ENCODE measurements at places on chromosomes 13 and 19. TPM values are rescaled to one million over a fixed set of nuclear protein-coding genes. Genes with fewer than 3 reads are reported as not detected.

GRCh38 chr19:50380751-50381151 is 3.4 kb upstream of the POLD1 start:
- H3K4me1 ChIP-seq: peaks cover 12% of the 10 kb centered on the region
- DNase-seq: peak; percentile 27
- no peak overlapping the region for H3K27ac ChIP-seq
- H3K27me3 ChIP-seq: no peaks in the 10 kb centered on the region
- H3K36me3 ChIP-seq: peaks cover 52% of the 10 kb centered on the region

- no peaks in the 10 kb centered on the region for H3K27me3 ChIP-seq
- H3K4me1 ChIP-seq: no peaks in the 10 kb centered on the region
- no peak overlapping the region for H3K27ac ChIP-seq
- peaks cover 14% of the 10 kb centered on the region for H3K36me3 ChIP-seq
- no peak for DNase-seq
- no peak overlapping the region for H3K4me3 ChIP-seq
These were observed 37.3 kb downstream of the ZAR1L start for GRCh38 chr13:32277839-32278238.

DNA sequence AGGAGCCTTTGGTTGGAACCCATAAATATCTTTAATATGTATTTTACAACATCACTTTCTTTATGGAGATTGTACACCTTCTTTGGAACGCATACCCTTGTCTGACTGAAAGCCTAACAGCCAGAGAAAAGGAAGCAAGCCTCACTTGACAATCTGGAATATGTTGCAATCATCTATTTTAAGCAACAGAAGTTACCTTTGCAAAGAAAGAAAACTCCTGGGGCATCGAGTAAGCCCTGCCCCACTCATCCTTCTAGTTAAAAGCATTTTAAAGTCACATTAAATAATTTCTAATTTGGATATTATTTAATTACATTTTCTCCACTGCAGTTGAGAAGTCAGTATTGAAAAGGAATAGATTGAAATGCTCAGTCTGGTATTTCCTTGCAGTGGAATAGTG is 542.7 kb downstream of the MYO16 start:
- DNase-seq: no peak
- H3K27ac ChIP-seq: no peak overlapping the region
- no peaks in the 10 kb centered on the region for H3K27me3 ChIP-seq
- H3K4me3 ChIP-seq: no peak overlapping the region
- H3K36me3 ChIP-seq: no peaks in the 10 kb centered on the region
- H3K4me1 ChIP-seq: no peaks in the 10 kb centered on the region

GRCh38 chr19:13784731-13785452 is 10.4 kb upstream of the ZSWIM4 start:
- no peaks in the 10 kb centered on the region for H3K36me3 ChIP-seq
- no peak overlapping the region for H3K4me3 ChIP-seq
- no peaks in the 10 kb centered on the region for H3K4me1 ChIP-seq
- H3K27me3 ChIP-seq: no peaks in the 10 kb centered on the region
- no peak overlapping the region for H3K27ac ChIP-seq

DNA sequence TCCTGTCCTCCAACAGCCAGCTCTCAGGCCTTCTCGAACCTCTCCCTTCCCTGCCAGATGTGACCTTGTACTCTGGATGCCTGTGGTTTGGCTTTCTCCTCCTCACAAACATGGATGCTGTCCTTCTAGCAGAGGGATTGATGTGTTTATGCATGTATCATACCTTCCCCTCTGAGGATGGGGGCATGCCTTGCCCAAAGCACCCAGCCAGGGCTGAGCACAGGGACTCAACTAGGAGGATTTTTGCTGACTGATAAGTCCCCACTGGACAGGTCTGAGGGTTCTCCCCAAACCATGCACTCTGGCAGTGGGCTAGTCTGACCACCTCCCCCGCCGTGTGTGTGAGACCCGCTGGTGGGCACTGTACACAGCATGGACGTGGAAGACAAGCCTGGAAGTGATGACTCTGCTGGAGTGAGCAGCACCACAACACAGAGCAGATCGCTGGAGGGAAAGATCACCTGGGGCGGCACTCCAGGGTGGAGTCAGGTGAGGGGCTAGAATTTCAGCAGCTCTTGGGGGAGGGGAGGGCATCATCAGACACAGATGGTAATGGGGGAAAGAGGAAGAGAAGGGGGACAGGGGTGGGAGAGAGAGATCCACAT is 360.3 kb upstream of the ZNF507 start:
- H3K4me3 ChIP-seq: no peak overlapping the region
- H3K36me3 ChIP-seq: no peaks in the 10 kb centered on the region
- peaks cover 13% of the 10 kb centered on the region for H3K4me1 ChIP-seq
- H3K27me3 ChIP-seq: no peaks in the 10 kb centered on the region
- DNase-seq: no peak

VSTM1 gene
- total RNA-seq: not detected
